ENCODE measurements at places on chromosomes 12 and 14. TPM values are rescaled to one million over a fixed set of nuclear protein-coding genes. Genes with fewer than 3 reads are reported as not detected.

DNA sequence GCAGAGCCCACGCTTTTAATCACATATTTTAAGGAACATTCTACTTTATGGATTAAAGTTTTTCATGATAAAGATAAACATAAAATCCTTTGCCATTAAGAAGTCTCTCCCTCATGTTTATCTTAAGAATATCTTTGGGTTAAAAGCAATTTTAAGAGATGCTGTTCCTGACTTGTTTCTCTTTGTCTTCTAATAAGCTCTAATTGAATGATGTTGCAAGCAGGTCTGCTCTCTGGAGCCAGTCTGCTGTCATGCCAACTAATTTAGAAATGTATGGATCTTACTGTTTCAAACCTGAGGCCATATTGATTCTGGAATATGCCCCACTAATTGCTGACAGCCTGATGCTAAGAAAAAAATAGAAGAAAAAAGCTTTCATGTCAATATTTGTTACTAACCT lies 173.6 kb downstream of the TTC8 start:
- no peak for DNase-seq

DNA sequence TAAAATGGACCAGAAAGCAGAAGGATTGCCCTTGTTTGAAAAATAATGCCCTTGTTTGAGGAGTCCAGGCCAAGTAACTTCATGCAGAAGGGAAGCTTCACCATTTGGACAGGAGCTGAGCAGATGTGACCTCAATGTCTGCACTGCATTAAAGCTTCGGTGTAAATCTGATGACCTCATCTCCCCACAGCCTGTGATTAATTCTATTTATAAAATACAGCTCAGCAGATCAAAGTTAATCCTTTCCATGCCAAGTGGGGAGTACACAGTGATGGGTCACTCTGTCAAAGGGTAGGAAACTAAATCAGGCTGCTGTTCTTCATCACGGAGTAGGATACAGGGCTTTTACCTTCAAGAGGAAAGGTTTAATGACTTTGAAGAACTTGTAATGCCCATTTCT lies 533.7 kb downstream of the RPS29 start:
- no peak for DNase-seq

GRCh38 chr12:99261256-99261655 lies 386.3 kb upstream of the GARIN6 start:
- no peak for DNase-seq

DNA sequence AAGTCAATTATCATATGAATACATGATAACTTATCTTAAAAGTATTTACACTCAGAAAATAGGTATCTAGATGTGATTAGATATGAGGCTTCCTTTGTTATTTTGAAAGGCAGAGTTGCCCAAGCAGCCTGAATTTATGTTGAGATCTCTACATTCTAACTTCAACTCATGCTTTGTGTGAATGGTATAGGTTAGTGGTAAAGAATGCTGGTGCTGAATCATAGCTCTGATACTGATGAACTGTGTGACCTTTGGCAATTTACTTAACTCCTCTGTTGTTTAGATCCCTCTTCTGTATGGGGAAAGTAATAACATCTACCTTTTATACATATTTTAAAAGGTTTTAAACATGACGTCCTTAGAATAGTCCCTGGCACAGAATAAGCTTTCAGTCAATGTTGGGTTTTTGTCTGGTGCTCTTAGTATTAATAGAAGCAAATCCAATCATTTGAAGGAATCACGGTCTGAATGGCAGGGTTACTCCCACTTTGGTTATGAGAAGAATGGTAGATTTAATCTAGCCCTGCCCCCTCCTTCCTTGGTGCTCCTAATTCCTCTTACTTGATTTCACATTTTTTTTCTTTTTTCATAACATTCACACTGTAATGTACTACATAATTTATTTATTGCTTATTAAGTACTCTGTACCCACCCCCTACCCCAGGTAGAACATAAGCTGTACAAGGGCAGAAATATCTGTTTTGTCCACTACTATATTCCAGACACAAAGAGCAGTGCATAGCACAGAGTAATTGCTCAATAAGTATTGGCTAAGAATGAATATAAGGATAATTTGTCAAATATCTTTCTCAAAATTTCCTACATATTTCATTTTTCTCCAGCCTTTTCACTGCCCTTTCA lies 203.3 kb upstream of the KRR1 start:
- DNase-seq, result peak; percentile 67

GRCh38 chr14:89178376-89178775 lies 238.7 kb downstream of the FOXN3 start:
- no peak for DNase-seq

GRCh38 chr14:88492272-88493089 lies 62.3 kb downstream of the PTPN21 start:
- DNase-seq, result peak; percentile 81

DNA sequence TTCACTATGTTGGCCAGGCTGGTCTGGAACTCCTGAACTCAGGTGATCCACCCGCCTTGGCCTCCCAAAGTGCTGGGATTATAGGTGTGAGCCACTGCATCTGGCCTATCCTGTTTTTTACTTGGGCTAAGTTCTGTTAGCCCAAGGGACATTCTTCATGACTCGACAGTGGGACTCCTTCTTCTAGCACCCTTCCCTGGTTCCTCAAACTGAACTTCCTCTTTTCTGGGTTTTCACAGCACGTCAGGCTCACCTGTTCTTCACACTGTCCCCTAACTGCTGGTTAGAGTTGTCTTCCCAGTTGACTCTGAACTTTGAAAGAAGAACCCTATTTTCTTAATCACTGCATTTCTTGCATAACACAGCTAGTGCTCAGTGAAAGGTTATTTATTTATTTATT lies 22.5 kb downstream of the CABP1 start:
- no peak for DNase-seq

GRCh38 chr12:107780298-107780697 lies 5.8 kb downstream of the ASCL4 start:
- DNase-seq, result no peak

DNA sequence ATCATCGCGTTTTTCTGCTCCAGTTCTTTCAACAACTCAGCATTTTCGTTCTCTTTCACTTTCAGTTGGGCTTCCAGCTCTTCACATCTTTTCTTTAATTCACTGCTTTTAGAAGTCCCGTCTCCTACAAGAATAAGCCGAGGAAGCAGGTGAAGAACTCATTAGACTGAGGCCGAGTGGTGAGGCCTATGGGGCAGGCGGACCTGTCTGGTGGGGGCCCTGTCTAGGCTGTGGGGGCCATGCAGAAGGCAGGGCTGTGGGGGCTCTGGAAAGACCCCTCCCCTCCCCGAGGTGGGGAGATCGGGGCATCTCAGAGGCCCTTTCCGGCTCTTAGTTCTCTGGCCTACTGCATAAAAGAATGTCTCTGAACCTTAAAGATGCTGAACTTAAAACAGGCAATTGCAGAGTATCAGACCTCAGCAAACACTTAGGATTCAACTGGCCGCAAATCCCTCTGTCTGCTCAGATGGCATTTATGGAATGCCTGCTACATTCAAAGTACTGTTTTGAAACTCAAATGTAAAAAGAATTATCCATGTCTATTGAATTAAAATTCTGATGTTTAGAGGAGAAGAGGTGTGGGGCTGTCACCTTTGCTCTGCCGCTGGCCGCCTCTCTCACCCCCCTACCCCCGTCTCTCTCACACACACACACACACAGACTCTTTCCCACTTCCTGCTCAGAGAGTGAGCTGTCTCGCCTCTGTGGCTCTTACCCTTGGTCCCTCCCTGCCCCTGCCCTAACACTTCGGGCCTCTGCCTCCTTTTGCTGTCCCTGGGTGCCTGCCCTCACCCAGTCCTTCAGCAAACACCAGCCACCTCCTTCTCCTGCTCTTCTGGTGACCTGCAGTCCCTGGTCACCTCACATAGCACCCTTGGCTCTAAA lies 34.7 kb downstream of the CCDC92 start:
- DNase-seq, result no peak

FAIM2 gene
- not detected for polyA plus RNA-seq

SRSF5 gene
- polyA plus RNA-seq, result 259 TPM
